ENCODE measurements at places on chromosomes 6 and 20.

GRCh38 chr6:31713991-31714684 is 1.0 kb upstream of the LY6G6D start:
- DNase-seq, result no peak

DNA sequence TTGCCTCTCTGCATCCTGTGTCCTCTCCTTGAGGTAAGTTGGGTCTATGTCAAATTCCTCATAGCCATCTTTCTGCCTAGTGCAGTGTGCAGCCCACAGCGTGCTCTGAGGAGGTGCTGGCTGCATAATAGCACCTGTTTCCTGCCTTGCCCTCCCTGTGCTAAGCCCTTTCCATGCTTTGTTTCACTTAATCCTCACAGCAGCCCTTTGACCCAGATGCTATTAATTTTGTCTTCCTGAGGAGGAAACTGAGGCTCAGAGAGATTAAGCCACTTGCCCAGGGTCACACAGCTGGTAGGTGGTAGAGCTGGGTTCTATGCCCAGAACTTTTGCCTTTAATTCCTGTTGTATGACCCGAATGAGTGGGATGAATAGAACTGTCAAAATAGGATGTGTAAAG is 13.5 kb downstream of the FAM83D start:
- no peak for DNase-seq

DNA sequence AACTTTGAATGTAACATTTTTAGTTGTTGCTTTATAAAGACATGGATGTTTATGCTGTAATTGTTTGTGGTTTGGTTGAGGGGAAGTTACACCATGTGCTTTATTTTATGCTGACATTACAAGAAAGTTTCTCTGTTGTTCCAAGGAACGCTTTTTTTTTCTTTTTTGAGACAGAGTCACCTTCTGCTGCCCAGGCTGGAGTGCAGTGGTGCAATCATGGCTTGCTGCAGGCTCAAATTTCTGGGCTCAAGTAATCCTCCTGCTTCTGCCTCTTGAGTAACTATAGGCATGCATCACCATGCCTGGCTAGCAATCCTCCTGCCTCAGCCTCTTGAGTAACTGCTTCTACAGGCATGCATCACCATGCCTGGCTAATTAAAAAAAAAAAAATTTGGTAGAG is 21.0 kb upstream of the IFNGR1 start:
- DNase-seq, result no peak

DNA sequence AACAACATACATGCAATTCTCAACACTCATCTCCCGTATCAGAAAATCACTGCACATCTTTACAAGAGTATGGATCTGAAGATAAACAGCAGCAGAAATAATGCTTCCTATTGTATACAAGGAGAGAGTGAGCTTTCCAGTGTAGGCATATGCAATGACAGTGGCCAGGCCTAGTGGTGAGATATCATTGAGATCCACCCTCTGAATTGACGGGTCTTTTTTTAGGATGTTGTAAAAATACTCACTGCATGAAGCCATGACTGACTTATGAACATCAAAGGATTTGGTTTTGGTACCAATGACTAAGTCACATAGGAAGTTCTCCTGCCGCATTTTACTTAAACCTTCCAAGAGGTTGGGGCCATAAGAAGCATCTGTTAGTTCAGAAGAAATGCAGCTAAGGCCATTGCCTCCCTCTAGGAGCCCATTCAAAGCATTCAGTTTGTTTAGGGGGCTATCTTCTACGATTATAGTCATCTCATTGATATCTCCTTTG is 10.8 kb downstream of the KLHL31 start:
- no peak for DNase-seq

- DNase-seq, result no peak
These were observed 342.7 kb downstream of the PRL start for GRCh38 chr6:21953831-21954801.

DNA sequence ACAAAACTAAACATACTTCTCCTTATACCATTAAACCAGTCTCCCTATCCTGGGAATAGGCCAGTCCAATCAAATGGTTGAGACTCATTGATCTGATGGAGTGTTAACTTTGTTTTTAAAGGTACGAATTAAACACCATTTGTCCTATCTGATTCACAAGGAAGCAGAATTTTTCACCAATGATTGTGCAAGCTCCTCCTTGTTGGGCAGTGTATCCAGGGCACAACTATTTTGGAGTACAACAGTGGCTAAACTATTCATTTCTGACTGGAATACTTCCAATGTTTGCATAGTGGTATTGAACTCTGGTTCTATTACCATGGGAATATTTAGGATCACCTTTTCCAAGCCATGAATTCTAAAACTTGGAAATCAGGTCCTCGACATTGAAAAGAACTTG is 5.4 kb upstream of the PPP1R3G start:
- no peak for DNase-seq

DNA sequence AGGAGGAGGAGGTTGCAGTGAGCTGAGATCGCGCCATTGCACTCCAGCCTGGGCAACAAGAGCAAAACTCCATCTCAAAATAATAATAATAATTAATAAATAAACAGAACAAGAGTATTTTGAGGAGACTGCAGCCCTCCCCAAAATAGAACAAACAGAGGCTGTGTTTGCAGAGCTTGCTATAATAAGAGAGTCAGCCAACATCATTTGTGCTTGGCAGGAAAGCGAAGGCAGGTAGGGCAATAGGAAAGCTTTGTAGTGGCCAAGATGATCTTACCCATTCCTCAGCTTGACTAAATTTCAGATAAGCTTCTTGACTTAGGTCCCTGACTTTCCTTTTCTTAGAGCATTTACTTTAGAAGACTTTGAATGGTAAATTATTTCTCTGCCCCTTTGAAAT is 6.7 kb downstream of the C6orf141 start:
- no peak for DNase-seq

- DNase-seq, result no peak
These were observed 105.8 kb downstream of the JARID2 start for GRCh38 chr6:15351631-15352030.

DNA sequence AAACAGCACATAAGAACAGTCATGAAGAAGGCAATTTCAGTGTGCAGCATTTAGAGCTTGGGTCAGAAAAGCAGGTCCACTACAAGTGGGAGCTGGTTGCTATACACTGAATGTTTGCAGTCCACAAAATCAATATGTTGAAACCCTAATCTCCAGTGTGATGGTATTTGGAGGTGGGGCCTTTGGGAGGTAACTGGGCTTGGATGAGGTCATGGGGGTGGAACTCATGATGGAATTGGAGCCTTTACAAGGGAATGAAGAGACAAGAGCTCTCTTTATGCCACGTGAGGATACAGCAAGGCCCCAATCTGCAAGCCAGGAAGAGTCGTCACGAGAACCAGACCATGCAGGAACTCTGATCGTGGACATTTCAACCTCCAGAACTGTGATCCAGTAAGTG is 216.7 kb upstream of the SLC35B3 start:
- DNase-seq, result no peak

GRCh38 chr6:158714706-158715105 is 64.9 kb downstream of the SYTL3 start:
- DNase-seq, result no peak

GRCh38 chr6:150711584-150712504 is 112.2 kb downstream of the PLEKHG1 start:
- DNase-seq, result peak; percentile 6

DNA sequence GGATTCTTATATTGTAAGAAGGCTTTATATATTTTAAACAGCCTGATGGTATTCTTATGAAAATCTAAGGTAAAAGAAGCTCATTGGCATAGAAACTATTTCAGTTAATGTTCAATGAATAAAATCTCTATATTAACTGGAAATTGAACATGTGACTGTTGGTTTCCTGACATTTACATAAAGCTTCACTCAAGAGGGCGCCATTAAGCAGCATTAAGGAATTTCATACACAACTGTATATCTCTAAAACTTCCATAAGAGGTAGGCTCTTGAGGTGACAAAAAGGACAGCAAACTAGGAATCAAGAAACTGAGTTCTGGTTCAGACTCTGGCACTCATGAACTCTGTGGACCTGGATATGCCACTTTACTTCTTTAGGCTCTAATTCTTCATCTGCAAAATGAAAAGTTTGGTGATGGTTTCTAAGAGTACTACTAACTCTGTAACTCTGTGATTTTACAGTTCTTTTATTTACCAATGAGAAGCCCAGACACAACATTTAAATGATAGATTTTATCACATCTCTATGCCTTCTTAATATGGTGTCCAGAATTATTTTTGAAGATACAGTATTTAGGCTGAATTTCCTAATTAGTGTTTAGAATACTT is 147.5 kb downstream of the FLRT3 start:
- DNase-seq, result peak; percentile 0

GRCh38 chr6:106727480-106728149 is 98.2 kb downstream of the QRSL1 start:
- no peak for DNase-seq

GRCh38 chr6:72374857-72375256 is 247.0 kb upstream of the KCNQ5 start:
- no peak for DNase-seq

- DNase-seq, result peak; percentile 22
These were observed 18.5 kb downstream of the SNRPB start for GRCh38 chr20:2451939-2452732.

- DNase-seq, result no peak
These were observed 804.1 kb downstream of the TFAP2A start for GRCh38 chr6:9610620-9611415.

GRCh38 chr20:59117526-59117925 is 46.1 kb upstream of the ZNF831 start:
- DNase-seq, result no peak

GRCh38 chr6:30901436-30901835 is 6.6 kb upstream of the GTF2H4 start:
- DNase-seq, result no peak

DNA sequence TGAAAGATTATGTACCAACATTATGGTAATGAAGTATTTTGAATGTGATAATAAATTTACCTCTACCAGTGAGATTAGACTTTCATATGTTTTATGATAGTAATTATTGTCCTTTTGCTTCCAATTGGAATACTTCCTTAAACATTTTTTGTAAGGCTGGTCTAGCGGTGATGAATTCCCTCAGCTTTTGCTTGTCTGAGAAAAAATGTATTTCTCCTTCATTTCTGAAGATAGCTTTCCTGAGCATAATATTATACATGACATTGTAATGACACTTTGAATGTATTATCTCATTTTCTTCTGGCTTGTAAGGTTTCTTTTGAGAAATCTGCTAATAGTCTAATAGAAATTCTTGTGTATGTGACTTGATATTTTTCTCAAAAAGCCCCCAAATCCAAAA is 18.6 kb upstream of the EDN1 start:
- DNase-seq, result no peak
